ENCODE measurements at places on chromosomes 11 and 22. TPM values are rescaled to one million over a fixed set of nuclear protein-coding genes. Genes with fewer than 3 reads are reported as not detected.

The RBMXL2 gene
- not detected for total RNA-seq

The ART1 gene
- not detected for total RNA-seq

The HBG2 gene
- total RNA-seq: not detected

The VSTM5 gene
- total RNA-seq: not detected

The GGT5 gene
- 0.11 TPM for total RNA-seq

The PVALB gene
- total RNA-seq: not detected

- peaks cover 1% of the 10 kb centered on the region for H3K4me1 ChIP-seq
- H3K27me3 ChIP-seq: peaks cover 50% of the 10 kb centered on the region
- DNase-seq: no peak
Measured at GRCh38 chr11:94751786-94752185, 16.4 kb upstream of the AMOTL1 start.

DNA sequence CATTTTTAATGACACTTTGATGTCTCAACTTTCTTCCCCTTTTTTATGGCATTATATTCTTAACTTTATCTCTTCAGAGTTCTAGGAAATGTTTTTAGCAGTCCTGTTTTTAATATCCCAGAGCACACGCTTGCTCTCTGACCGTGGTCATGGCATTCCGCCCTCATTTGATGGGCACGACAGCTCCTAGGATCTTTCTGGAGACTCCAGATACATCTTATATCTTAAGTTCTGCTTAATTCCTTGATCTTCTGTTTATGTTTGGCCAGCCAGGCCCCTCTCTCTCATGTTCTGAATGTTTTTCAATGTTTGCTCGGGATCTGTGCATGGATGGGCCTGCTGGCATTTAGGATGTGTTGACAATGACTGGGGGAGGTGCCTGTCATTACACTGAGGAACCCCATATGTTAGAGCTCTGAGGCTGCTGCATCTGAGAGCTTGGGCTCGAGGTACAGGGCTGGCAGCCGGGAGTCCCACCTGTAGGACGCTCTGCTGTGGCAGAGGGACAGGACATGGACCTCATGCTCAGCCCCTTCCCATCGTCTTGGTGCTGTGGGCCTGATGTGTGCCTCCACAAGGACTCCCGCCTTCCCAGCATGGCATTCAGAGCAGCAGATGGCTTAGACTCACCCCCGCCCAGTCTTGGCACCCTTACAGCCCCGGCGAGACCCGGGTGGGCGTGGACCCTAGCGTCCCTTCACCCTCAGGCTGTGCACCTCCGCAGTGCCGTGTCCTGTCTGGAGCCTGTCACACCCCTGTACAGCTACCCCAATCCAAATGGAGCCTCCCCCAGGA, 75.0 kb downstream of the CDKN1C start:
- peaks cover 8% of the 10 kb centered on the region for H3K36me3 ChIP-seq
- DNase-seq: no peak
- no peak overlapping the region for H3K4me3 ChIP-seq
- H3K27ac ChIP-seq: no peak overlapping the region
- H3K4me1 ChIP-seq: peaks cover 25% of the 10 kb centered on the region
- H3K27me3 ChIP-seq: no peaks in the 10 kb centered on the region

DNA sequence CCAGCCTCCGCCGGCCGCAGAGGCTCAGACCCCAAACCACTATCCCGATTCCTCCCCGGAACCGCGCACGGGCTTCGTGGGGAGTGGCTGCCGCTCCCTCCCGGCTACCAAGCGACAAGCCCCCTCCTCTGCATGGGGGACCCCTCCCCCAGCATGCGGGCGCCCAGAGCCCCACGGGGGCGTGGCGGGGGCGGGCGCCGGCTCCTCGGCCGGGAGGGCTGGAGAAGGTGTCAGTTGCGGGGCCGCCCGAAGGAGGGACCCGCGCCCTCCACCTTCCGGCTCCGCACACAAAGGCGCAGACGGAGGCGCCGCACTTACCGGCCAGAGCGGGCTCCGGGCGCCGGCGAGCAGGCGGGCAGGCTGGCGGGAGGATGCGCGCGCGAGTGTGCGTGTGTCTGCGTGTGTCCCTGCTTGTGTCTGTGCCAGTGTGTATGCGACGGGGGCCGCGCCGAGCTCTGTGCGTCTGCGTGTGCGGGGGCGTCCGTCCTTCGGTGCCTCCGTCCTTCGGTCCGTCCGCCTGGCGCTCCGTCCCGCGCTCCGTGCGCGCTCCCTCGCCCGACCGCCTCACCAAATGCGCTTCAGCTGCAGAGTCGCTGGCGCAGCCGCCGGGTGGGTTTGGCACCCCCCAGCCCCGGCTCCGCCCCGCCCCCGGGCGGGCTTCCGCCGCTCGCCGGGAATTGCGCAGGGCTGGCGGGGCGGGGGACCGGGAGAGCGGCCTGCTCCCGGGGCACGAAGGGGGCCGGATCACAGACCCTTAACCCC, at the start of gene PTPN5:
TSS of gene PTPN5 (minus strand) at position 592 of the 762 bp plus-strand sequence. CDS start 19,840 bp downstream, outside the sequence.
- peak within 1 kb of the TSS; percentile 37 for H3K4me3 ChIP-seq
- H3K27ac ChIP-seq: no peak within 1 kb of the TSS
- no peaks in the 10 kb centered on the region for H3K4me1 ChIP-seq
- DNase-seq: no peak

GRCh38 chr11:45455536-45455935, 169.4 kb upstream of the SYT13 start:
- no peaks in the 10 kb centered on the region for H3K36me3 ChIP-seq
- H3K27me3 ChIP-seq: no peaks in the 10 kb centered on the region
- no peak overlapping the region for H3K27ac ChIP-seq
- no peak for DNase-seq

- H3K4me3 ChIP-seq: peak overlapping the region; percentile 69
- no peaks in the 10 kb centered on the region for H3K36me3 ChIP-seq
- DNase-seq: no peak
- peaks cover 25% of the 10 kb centered on the region for H3K4me1 ChIP-seq
Measured at GRCh38 chr11:46917762-46918082, 628 bp downstream of the LRP4 start.

DNA sequence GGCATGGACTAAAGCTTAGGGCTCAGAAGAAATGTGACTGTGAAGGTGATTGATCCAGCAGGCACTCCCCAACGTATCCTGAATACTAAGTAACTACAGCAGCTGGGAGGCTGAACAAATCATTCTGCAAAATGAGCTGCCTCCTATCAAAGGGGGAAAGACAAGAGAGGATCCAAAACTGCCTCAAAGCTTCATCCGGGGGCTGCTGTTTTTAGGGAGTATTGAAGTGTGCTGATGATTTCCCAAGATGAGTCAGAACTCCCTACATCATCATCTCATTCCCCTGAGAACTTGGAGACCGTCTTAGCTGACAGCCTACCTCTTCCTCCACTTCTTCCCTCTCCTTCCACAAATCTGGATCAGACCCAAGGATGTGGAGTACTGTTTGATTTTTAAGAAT, 108.4 kb upstream of the GRAMD1B start:
- peaks cover 22% of the 10 kb centered on the region for H3K27me3 ChIP-seq
- DNase-seq: no peak
- no peaks in the 10 kb centered on the region for H3K4me1 ChIP-seq
- H3K4me3 ChIP-seq: no peak overlapping the region
- no peaks in the 10 kb centered on the region for H3K36me3 ChIP-seq

- H3K4me3 ChIP-seq: no peak overlapping the region
- H3K4me1 ChIP-seq: no peaks in the 10 kb centered on the region
- peaks cover 4% of the 10 kb centered on the region for H3K27me3 ChIP-seq
Measured at GRCh38 chr22:43434275-43434927, 22.6 kb downstream of the MPPED1 start.

- H3K27me3 ChIP-seq: no peaks in the 10 kb centered on the region
- peaks cover 10% of the 10 kb centered on the region for H3K4me1 ChIP-seq
- H3K4me3 ChIP-seq: no peak overlapping the region
- no peaks in the 10 kb centered on the region for H3K36me3 ChIP-seq
Measured at GRCh38 chr11:9341638-9342178, 27.3 kb upstream of the TMEM41B start.

- no peak overlapping the region for H3K4me3 ChIP-seq
- DNase-seq: no peak
- peaks cover 2% of the 10 kb centered on the region for H3K27me3 ChIP-seq
- no peak overlapping the region for H3K27ac ChIP-seq
Measured at GRCh38 chr11:120222916-120223315, 12.1 kb downstream of the OAF start.

- H3K27me3 ChIP-seq: no peaks in the 10 kb centered on the region
- H3K27ac ChIP-seq: no peak overlapping the region
- no peak overlapping the region for H3K4me3 ChIP-seq
- no peaks in the 10 kb centered on the region for H3K36me3 ChIP-seq
- peaks cover 3% of the 10 kb centered on the region for H3K4me1 ChIP-seq
Measured at GRCh38 chr11:134366254-134366653, 34.5 kb downstream of the GLB1L2 start.

GRCh38 chr11:115290893-115291292, 213.3 kb downstream of the CADM1 start:
- H3K27me3 ChIP-seq: no peaks in the 10 kb centered on the region
- no peak for DNase-seq
- no peaks in the 10 kb centered on the region for H3K4me1 ChIP-seq
- no peaks in the 10 kb centered on the region for H3K36me3 ChIP-seq

DNA sequence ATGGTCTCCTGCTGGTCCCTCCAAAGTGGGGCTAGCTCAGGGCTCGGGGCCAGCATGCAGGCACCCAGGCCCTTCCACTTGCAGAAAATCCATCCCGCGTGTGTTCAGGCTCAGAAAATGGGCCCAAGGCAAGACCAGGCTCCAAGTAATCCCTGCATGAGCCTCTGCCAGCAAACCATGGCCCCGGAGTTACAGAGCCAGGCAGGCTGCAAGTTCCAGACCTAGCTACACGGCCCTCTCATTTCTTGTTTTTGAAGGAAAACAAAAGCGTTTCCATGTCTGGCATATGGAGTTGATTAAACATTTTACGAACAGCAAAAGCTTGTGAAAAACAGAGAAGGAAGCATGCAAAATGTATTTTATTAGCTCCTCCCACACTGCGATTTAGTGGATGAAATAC, 29.7 kb downstream of the KIAA0930 start:
- H3K4me3 ChIP-seq: no peak overlapping the region
- H3K36me3 ChIP-seq: no peaks in the 10 kb centered on the region
- H3K27ac ChIP-seq: no peak overlapping the region
- no peaks in the 10 kb centered on the region for H3K27me3 ChIP-seq
- no peak for DNase-seq

DNA sequence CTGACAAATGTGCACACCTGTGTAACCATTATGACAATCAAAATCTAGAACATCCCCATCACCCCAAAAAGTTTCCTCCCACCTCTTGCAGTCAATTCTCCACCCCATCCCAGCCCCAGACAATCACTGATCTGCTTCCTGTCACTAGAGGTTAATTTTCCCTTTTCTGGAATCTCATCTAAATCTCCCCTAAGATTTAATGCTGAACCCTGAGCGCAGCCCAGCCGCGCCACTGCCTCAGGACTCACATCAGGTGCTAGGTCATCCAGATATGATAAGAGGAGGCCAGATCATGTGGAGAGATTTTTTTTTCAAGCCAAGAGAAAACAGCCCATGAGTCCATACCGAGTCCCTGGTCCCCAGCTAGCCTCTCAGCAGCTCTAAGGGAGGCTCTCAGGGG, 4.3 kb upstream of the TMPRSS13 start:
- no peak overlapping the region for H3K4me3 ChIP-seq
- peaks cover 56% of the 10 kb centered on the region for H3K4me1 ChIP-seq
- H3K27me3 ChIP-seq: no peaks in the 10 kb centered on the region
- peak overlapping the region; percentile 65 for H3K27ac ChIP-seq

DNA sequence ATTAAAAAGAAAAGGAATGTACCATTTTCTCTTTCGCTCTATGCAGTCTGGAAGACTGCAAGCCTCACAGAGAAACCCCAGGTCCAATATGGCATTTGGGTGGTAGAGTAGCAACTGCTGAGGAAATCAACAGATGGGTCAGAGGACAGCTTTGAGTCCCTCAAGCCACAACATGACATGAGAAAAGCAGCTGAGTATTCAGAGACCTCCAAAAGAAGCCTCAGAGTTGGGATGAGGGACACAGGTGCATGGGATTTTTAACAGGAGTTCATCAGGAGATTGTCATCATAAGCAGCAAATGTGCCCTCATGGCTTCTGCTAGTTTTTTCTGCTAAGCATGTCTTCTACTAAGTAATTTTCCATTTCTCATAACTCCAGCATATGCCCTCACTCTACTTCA, 111.6 kb downstream of the BLID start:
- H3K4me3 ChIP-seq: no peak overlapping the region
- no peak for DNase-seq
- no peaks in the 10 kb centered on the region for H3K36me3 ChIP-seq

All from activated naive CD8-positive, alpha-beta T cell treated with anti-CD3 and anti-CD28 coated beads, Interleukin-2, amount 10 ng/mL, durations not matched to agents 7 days and 5 days (primary cell).